ENCODE measurements at places on chromosomes 4 and X.

DNA sequence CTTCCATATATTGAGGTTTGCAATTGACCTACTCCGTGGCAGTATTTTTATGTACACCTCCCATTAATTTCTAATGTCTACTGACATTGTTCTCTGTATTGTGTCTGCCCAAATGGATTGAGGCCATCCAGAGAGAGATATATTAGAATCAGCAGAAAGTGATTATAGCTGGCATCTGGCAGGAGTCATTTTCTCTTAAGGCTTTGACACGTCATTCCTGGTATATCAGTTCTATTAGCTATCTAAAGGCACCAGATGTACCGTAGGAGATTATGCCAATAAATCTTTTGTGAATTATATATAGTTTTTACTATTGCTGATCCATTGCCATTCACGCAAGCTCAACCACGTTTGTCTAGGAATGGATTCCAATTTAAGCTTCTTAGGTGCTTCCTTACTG is 1026.4 kb upstream of the IGFBP7 start:
- no peak for DNase-seq

DNA sequence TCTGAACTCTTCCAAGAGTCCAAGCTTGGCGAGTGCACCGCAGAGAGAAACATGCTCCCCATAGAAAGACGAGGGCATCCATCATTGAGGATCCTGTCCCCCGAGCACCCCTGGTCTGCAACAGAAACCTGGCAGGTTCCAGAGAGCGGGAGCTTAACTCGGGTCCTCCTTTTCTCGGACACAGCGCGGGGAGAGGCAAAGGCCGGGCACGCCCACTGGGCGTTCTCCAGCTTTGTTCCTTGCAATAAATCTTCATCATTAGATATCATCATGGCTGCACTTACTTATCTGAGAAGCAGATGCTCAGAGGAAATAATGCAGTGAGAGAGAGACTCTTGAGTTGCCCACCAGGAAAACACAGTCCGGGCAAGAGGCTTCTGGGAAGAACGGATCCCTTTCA is 90.1 kb upstream of the PSAPL1 start:
- no peak for DNase-seq

DNA sequence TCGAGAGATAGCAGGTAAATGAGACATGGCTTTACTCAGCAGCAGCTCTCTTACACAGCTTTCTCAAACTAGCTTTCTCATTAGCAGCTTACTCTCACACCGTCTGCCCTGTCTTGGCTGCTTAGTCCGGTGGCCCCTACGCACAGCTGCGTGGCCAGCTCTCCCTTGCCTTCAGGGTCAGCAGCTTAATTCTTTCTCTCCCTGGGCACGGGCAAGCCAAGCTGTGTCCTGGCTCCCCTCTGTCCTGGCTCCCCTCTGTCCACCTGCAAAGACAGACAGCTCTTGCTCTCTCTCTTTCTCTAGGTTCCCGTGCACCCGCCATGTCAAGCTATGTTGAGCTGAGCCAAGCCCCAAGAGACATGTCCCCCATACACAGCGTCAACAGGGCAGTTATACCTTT is 39.4 kb downstream of the ZNF185 start:
- DNase-seq, result no peak

GRCh38 chrX:134396174-134396573 is 63.8 kb upstream of the HPRT1 start:
- DNase-seq, result peak; percentile 13

DNA sequence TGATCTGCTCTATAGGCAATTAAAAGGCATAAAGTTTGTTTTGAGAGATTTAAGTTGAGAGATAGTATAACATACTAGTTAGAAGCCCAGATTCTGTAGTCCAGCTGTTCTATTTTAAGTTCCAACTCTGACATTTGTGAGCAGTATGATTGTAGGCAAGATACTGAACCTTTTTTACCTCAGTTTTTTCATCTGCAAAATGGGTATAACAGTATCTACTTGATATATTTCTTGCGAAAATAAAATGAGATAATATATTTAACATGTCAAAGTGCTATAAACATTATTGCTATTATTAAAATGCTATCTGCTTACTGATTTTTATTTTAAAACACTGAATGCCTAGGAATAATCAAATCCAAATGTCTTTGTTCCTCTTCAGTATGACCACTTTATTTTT is 19.2 kb downstream of the TMPRSS11F start:
- no peak for DNase-seq

GRCh38 chrX:42119076-42119475 is 195.7 kb upstream of the CASK start:
- no peak for DNase-seq

DNA sequence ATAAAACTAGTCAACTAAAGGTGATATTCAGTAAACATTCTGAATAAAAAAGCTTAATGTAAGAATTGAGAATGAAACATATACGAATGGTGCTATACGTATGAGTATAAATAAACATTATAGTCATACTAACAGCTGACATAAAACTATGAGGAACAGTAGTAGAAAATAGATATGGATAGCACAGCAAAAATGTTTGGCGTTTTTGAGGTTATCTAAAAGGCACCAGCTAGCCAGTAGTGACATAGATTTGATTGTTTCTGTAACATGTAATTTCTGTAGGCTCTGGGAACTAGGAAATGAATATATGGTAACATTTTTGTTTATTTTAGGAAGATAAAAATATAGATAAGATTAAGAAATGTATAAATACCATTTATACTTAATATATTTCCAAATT is 69.3 kb downstream of the SNX25 start:
- DNase-seq, result no peak

GRCh38 chr4:87882321-87882720 is 49.6 kb downstream of the MEPE start:
- no peak for DNase-seq

GRCh38 chr4:2809610-2810180 is 16.8 kb downstream of the SH3BP2 start:
- peak; percentile 31 for DNase-seq

DNA sequence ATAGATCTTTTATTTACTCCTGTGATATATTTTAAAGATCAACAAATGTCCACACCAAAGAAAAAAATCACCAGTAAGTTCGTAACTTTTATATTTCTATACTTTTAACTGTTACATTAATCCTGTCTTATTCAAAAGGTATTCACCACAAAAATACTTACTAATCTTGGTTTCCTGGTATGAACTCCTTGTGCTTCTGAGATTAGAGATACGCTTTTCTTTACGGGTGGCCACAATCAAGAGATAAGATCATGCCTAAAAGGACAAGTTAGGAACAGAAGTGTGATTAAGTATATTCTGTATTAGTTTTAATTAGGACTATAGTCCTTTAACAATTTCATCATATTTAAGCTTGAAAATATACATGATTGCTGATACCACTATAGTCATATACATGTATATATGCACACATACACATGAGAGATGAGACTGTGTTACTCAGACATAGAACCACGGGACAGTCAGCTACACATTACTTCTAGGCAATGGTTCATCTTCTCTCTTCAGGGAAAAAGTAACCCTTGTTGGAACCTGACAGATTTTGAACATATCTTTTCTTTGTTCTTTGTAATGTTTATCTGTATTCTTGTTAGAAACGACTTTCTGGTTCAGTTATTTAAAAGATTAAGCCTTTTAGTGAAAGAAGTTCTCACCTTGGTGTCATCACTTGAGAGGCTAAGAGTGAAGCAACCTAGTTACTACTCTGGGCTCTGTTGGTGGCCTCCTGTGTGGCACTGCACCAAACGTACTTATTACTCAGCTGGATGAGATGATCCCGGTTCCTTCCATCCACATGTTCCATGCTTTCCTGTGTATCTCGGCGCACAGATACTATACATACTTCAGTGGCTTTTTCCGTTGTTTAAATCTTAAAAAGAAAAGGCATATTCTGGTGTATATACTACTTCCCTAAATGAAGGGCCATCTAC is 146.1 kb downstream of the CBR4 start:
- DNase-seq, result no peak

DNA sequence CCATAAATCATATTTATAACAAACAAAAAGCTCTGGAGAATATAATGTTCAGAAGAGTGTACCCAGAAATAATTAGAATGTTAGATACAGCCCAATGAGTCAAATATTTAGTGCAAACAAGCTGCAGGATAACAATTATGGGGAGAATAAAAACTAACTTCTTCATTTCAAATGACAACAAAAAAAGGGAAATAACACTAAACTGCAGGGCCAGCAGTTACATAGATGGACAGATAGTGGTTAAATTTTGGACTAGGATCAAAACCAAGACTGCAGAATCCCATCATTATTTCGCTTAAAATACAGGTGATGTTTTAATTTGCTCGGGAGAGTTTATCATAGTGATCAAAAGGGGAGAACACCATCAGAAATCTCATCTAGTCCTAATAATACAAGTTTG is 617 bp upstream of the GPR34 start:
- no peak for DNase-seq

GRCh38 chrX:82218361-82218760 is 1016.5 kb downstream of the SH3BGRL start:
- no peak for DNase-seq

DNA sequence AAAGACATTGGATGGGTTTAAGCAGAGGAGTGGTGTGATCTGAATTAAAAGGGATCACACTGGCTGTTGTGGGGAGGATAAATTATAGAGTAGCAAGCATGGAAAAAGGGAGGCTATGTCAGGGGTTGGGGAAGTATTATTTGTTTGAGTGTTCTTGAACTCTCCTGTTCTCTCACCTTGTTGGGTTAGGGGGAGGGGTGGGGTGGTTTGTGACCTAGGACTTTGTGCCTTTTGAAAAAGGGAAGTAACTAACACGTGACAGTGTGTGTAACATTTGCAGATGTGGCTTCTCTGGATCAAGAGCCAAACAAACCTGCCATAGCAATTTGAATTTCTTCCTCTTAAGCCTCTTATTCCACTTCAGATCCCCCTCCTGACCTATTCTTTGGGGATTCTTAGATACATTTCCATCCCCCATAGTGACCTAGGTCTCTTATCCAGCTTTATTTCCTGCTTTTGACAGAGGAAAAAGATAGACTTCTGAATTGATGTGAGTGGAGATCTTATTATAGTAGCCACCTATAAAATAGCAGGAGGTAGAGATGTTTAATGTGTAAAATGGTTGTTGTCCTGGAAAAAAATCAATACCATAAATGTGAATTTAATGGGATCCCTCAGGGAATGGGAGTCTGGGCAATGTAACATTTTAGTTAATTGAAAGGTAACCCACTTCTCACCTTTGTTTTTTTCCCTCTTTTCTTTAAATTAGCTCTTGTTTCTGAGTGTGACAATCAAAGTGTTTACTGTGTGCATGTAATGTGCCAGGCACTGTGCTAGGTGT is 120.4 kb downstream of the CT47B1 start:
- peak; percentile 15 for DNase-seq

- no peak for DNase-seq
Measured at GRCh38 chr4:160537681-160538080, 1434.8 kb downstream of the RAPGEF2 start.

DNA sequence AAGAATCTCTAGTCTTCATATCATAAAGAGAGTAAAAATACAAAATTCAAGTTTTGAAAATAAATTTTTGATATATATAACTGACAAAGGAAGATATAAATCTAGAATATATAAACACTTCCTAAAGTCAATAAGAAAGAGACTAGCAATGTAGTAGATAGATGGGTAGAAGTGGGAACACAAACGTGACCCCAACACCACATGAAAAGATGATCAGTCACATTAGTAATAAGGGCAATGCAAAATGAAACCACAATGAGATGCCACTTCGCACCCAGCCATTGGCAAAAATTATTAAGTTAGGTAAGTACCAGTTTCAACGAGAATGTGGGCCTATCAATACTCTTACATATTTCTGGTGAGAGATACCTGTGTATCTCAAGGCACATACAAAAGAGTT is 106.5 kb downstream of the EGF start:
- DNase-seq, result no peak

- DNase-seq, result no peak
Measured at GRCh38 chr4:176150704-176151103, 44.7 kb downstream of the SPATA4 start.

- peak; percentile 43 for DNase-seq
Measured at GRCh38 chr4:82430964-82431745, 765 bp downstream of the ENOPH1 start.

DNA sequence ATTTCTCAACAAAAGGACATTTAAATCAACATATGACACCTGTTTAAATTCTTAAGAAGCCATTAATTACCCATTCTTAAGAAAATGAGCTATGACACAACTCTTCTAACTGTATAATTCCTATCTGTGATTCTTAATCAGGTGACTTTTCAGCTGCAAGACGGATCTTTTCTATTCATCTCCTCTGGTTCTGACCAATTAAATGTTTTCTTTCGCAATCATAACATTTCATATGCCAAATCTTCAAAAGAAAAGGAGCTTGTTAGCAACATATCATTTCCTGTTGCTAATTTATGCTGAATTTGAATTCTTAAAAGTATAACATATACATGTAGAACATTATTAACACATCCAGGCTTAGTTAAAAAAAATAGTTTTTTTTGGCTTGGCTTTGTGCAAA is 62.5 kb downstream of the SEL1L3 start:
- no peak for DNase-seq

GRCh38 chr4:88230969-88231771 is 53.2 kb downstream of the PPM1K start:
- DNase-seq, result no peak

- DNase-seq, result no peak
Measured at GRCh38 chr4:163662768-163663167, 168.3 kb downstream of the TMA16 start.

DNA sequence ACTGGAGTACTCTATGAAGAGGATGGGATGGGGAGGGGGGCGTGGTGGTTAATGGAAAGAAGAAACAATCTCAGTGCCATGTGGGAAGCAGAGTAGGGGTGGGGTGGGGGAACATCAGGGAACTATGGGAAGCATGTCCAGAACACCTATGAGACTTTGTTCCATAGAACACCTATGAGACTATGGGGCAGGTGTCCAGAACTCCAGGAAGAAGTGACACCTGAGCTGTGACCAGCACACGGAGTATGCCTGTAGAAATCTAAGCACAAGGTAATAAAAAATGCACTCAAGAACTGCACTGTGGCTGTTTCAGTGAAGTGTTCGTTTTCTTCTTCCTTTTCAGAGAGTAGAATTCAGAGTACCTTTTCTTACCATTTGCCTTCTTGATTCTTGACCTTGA is 704.8 kb upstream of the TENM3 start:
- DNase-seq, result no peak

GRCh38 chrX:81489987-81490386 is 288.1 kb downstream of the SH3BGRL start:
- DNase-seq, result no peak

DNA sequence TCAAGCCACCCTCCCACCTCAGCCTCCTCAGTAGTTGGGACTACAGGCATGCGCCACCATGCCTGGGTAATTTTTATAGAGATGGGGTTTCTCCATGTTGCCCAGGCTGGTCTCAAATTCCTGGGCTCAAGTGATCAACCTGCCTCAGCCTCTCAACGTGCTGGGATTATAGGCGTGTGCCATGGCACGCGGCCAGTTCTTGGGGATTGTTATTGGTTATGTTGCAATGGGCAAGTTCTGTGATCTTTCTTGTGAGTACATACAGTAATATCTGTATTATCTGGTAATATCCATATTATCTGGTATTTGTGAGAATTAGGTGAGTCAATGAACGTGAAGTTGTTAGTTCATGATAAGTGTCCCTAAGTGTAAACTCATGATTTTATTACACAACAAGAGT is 90.3 kb upstream of the TBL1X start:
- DNase-seq, result no peak
